Omental fat pad (tissue), 4 donors: ENCODE measurements at places on chromosomes 3 and 15. TPM values are rescaled to one million over a fixed set of nuclear protein-coding genes. Genes with fewer than 3 reads are reported as not detected.

DNA sequence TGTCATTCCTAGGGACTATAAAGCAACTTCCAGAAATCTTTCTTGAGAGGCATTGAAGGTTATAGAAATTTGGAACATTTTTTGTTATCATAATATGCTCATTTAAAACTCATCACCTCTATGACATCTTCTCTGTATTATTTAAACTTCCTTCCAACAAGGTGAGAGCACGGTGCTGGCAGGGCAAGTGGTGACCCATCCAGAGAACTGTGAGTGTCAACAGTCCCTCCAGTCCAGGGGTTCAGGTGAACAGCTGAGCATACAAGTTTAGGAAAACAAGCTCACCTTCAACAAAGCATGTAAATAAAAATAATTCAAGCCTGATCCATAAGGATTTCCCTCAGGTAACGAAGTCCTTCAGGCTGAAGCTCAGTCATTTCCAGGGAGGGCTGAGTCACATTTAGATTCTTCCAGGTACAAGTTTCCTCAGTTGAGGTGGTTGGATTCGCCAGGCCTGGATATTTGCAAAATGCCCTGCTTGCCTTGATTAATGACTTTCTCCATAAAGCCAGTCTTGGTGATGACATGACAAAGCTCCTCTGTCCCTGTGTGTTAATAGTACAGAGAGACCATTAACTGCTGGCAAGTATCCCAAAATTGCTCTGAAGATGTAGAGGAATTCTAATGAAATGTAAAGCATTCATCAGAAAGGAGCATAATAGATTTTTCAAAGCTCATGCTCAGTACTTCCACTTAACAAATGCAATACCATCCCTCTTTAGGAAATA is 263.6 kb upstream of the GADL1 start:
- DNase-seq: no peak

GRCh38 chr3:31714495-31715280 is 182.0 kb downstream of the STT3B start:
- no peak for DNase-seq

GRCh38 chr3:196867507-196868296 is at the start of gene SENP5:
Gene SENP5 (plus strand): TSS chr3:196867920. CDS start chr3:196885182, 17,262 bp downstream.
- peak; percentile 56 for DNase-seq

DNA sequence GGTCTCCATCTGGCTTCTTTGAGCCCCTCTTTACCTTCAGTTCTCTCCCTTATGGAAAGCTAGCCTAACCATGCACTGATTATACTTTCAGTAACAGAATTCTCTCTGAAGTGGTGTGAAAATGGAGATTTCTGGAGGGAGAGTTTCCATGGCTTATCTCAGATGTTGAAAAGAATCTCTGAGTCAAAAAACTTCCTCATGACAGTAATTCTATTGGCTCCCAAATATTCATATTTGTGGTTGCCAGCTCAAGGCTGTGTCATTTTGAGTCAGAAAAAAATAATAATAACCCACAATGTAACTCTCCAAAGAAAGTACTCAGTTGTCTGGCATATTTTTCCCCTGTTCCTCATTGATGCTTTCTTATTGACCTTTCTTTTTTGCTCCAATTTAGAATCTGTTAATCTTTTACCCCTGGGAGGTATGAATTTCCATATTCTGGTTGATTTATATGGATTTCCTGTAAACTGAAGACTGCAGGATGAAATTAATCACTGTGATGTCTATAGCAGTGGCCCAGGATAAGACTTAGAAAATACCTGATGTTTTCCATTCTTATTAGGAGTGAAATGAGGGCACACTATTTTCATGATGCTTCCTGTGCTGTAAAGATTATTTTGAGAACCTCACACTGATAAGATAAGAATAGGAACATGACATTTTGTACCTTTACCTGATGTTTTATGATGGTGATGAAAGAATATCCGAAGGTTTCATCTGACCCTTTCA is 149.5 kb upstream of the EPHA3 start:
- no peak for DNase-seq

DNA sequence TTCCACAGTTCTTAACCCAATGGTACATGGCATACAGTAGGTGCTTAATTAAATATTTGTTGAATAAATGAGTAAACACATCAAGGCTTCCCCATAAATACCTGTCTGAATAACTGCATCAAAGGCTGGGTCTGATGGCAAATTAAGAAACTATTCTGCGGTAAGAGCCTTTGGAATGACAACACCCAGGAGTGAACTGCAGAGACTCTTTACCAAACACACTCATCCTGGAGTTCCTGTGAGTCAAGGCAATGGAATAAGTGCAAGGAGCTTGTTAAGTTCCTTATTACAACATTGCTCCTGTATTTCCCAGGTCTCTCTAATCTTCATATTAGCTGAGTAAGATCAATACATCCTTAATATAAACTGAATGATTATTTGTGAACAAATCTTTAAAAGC is 119.9 kb upstream of the STT3B start:
- DNase-seq: no peak

DNA sequence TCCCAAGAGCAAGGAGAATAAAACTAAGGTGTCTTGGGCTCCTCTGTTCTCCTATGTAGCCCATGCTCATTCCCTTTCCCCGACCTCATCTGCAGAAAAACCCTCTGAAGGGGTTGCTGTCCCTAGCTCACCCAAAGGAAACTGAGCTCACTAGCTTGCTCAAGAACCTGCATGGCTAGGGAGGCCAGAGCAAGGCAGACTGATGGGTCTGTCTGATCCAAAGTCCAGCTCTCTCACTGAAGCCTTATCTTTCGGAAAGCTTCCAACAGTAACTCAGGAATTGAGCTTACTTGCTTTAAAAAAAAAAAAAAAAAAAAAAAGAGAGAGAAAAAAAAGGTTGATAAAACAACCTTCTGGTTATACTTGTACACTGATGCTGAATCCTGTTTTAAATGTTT is 141.4 kb upstream of the TOPAZ1 start:
- DNase-seq: no peak

DNA sequence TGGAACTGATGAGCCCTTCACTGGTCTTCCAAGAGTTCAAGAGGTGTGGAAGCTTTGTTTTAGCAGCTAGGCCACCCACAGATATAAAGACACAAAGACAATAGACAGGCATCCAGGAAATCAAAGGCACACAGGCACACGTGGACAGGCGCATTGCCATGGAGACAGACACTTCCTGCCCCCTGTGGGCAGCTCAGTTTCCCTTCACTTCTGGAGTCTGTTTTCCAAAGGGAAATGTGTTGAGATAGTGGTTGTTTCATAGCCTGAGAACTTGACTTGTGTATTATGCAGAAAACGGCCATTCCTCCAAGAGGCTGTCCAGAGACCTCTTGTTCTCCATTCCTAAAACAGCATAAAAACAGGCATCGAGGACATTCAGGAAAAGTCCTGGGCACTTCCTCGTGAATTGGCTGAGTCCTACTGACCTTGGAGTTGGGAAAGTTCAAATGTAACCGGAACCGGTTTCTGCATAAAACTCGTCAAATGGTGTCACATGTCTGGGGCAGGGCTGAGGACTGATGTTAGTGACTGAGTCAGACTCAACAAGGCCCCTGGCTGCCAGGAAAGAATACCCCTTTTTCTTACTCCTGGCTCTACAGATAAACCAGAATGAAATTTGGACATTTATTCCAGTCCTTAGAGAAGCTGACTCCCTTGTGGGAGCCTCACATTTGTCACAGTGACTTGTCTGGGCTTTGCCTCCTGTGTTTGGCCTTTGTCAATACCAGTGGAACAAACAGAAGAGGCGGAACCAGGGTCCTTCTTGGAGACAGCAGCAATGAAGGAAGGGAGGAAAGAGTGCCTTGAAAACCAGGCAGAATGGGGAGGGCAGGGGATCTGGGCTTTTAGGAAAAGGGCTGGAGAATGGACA is 1.3 kb downstream of the ALPK3 start:
- DNase-seq: no peak

GRCh38 chr15:28085489-28086174 is 13.5 kb downstream of the OCA2 start:
- DNase-seq: no peak

DNA sequence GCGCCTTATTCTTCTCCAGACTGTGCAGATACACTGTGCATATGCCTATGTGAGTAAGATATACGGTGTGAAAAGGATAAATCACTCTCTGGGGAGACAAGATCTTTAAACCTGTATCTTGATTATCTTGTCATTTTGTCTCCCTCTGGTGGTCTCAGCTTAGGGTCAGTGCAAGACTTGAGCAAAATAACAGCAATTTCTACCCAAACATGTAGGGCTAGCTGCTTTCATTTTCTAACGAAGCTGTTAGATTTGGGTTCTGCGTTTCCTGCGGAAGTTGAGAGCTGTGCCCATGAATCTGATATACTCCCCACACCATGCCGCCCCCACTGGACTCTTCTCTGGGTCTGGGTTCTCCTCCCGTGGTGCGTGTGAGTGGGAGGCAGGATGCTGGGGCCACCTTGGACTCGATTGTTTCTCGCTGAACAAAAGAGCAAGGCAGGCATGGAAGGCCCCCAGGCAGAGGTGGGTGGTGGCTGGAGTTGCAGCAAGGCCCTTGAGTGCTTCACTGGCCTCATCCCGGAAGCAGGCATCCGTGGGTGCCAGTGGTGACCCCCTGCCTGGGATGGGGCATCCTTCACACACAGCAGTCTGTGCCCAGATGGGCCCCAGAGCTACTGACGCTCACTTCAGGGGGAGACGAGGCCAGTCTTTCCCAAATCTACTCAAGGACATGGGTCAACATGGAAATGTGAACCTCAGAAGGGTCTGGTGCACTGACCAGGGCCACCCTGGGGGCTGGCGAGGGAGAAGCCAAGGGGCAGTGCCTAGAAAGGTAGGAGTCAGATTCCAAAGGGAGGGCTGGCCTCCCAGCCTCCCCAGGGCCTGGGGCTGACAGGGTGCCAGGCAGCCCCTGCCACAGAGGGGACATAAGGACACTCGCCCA is 179.6 kb downstream of the NSMCE3 start:
- no peak for DNase-seq

GRCh38 chr15:92899601-92899947 is 550 bp upstream of the CHD2 start:
- no peak for DNase-seq

Gene GHSR
- total RNA-seq: not detected

GRCh38 chr3:129747136-129747535 is 140.7 kb upstream of the PLXND1 start:
- no peak for DNase-seq

Gene SPATA12
- not detected for total RNA-seq

Gene C2CD4A
- 0.60 TPM for total RNA-seq

DNA sequence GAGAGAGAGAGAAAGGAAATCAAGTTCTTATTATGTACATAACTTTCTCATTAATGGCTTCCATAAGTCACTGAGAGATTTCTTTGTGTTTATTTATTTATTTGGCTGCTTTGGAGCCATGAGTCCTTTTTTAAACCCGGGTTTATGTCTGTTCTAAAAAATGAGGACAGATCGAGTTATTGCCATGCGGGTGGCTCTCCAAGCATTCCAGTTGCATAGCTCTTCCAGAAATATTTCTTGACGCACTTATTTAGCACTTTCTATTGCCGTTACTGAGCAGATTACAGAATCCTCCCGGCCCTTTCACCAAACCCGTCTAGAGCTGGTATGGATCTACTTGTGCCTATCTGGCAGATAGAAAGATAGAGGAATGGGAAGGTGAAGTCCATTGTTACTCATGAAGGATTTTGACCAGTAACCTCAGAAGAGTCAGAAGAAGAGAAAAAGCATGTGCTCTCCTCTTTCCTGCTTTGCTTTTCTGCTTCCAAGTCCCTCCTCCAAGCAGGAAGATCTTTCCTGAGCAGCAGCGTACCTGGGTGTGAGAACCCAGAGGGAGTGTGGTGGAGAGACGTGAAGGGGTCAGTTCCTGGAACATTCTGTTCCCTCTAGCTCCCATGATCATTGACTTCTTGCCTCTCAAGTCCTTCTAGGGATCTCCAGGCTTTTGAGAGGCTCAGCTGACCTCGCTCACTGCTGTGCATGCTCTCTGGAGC is 112.8 kb downstream of the LPP start:
- DNase-seq: no peak

GRCh38 chr3:143830063-143830462 is 18.2 kb downstream of the SLC9A9 start:
- no peak for DNase-seq

DNA sequence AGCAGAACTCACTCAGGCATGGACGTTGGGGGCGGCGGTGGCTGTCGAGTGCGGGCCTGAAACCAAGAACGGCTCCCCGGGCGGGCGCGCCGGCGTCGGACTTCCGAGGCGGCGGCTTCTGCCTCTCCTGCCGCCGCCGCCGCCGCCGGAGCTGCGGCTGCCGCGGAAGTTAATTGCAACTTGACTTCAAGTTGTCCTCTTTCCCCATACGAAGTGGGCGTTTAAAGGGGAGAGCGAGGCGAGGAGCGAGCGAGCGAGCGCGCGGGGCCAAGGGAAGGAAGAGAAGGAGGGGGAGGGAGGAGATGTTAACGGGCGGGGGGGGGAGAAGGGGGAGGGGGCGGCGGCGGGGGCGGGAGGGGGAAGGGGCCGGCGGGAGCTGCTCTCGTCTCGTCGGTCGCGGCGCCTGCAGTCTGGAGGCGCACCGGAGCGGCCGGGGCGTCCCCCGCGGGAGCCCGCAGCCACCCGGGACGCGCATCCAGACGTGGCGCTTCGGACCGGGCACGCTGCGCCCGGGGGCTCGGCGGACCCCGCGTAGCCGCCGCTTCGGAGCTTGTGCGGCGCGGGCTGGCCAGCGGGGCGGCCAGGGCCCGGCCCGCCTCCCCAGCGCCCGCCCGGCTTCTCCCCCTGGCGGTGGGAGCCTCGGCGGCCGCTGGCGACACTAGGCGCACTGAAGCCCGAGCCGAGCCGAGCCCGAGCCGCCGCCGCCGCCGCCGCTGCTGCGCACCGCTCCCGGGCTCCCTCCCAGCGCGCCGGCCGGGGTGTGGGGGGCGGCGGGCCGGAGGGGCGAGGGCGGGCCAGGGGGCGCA is 19.7 kb upstream of the SATB1 start:
- DNase-seq: no peak
